ENCODE measurements at places on chromosomes 2 and 18. TPM values are rescaled to one million over a fixed set of nuclear protein-coding genes. Genes with fewer than 3 reads are reported as not detected.

CPLX4 gene
- total RNA-seq, result not detected

PARD6G gene
- total RNA-seq, result 18.9 TPM

PLEKHB2 gene
- total RNA-seq, result 54.2 TPM

RGPD3 gene
- total RNA-seq, result not detected

GAREM1 gene
- total RNA-seq, result 1.7 TPM

LONRF2 gene
- total RNA-seq, result 0.26 TPM

MBOAT2 gene
- 101 TPM for total RNA-seq

RNF152 gene
- 76.4 TPM for total RNA-seq

UGT1A4 gene
- total RNA-seq, result not detected

GRCh38 chr18:9824474-9824832 is 61.3 kb upstream of the TXNDC2 start:
- DNase-seq, result no peak

GRCh38 chr2:137420744-137421143 is 543.5 kb upstream of the HNMT start:
- no peak for DNase-seq

DNA sequence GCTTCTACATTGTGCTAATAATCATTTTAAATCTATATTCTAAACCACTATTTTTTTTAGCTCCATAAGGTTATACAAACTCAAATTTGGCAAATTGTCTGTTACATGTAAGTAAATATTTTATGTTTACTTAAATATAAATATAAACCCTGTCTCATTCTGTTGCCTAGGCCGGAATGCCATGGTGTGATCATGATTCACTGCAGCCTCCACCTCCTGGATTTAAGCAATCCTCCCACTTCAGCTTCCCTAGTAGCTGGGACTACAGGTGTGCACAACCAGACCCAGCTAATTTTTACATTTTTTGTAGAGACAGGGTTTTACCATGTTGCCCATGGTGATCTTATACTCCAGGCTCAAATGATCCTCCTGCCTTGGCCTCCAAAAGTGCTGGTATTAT is 124.7 kb downstream of the MEIS1 start:
- no peak for DNase-seq

DNA sequence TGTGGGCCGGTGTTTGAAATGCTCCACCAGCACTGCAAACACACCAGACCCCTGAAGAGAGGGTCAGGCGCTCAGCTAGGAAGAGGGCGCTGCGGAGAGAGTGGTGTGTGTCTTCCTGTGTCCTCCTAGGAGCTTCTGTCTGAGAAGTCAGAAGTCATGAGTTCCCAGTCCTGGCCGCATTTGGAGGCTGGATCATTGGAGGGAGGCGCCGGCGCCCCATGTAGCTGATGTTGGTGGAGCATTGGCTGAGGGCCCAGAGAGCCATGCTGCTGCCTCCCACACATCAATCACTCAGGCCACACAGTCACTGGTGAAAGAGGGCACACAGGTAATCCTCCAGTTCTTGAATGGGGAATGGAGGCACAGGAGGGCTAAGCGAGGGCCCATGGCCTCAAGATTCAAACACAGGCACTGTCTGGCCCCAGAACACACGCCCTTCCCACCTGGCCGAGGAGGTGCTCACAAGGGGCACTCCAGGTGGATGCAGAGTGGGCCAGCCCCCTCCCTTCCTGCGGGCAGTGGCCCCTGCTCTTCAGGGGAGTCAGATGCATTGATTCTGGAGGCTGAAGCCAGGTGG is 66.3 kb downstream of the RRM2 start:
- no peak for DNase-seq

- no peak for DNase-seq
These were observed 388.9 kb downstream of the ALK start for GRCh38 chr2:29532436-29532835.

- DNase-seq, result no peak
These were observed 229.5 kb downstream of the ETAA1 start for GRCh38 chr2:67626656-67627055.

- DNase-seq, result no peak
These were observed 107.8 kb downstream of the CTNNA2 start for GRCh38 chr2:79620679-79621078.

- DNase-seq, result no peak
These were observed 3.7 kb upstream of the MRPS9 start for GRCh38 chr2:105034170-105034569.

GRCh38 chr18:23888881-23889280 is 125.7 kb upstream of the TTC39C start:
- no peak for DNase-seq

DNA sequence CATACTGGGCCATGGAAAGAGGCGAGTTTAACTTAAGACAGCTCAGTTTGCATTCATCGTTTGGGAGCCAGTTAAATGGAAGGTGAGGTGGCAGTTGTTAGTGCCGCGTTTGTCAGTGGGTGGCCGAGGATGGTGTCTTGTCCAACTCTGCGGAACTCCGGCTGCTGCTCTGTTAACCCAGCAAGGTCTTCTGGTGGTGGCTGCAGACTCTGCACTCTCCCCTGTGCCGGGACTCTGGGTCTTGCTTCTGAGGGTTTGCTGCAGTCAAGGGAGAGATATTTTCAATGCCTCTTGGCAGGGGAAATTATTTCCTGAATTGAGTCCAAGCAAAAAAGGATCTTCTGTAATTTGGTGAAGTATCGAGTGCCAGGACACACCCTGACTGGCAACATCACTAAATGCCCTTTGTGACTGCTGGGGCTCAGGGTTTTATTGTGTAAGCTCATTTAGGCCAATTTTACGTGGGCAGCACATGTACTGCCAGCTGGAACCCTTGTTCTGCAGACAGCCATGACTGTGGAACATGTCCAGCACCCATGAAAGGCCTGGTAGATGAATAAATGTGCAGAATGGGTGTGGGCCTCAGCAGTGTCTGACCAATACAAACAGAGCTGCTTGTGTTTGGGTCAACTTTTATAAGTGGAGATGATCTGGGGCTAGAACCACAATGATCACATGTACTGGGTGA is 58.1 kb downstream of the IL1R2 start:
- no peak for DNase-seq

DNA sequence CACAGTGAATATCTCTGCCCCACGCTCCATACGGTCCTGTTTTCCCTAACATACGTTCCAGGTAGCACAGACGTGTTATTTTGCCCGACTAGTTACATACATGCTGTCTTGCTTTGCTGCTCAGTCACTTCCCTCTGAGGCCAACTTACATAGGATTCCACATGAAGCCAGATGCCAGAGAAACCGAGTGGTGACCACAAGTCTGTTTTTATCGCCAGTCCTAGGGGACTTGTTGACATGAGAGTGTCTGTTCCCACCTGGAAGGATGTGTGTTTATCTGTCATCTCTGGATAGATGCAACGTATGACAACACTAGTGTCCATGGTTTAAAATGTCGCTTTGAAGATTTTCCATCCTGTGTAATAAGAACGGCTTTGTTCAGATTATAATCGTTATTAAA is 32.6 kb downstream of the PMAIP1 start:
- no peak for DNase-seq

DNA sequence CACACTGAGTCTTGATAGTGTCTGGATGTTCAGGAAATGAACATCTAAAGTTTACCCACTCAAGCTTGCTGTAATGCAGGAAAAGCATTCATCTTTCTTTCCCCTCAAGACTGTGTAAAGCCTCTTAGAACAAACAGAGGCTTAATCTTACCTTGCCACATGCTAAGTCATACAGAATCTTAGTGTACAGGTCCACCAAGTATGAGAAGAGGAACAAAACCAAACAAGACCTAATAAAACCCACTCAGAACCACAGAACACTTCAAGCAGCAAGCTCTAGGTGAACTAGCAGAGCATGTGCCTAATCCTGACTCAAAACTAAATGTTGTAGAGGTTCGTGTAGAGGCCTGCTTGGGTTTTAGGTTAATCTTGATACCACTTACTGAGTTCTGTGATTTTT is 97.6 kb downstream of the SPTBN1 start:
- DNase-seq, result no peak
